HFFc6 (cell line): ENCODE measurements at places on chromosomes 3 and 15. TPM values are rescaled to one million over a fixed set of nuclear protein-coding genes. Genes with fewer than 3 reads are reported as not detected.

- no peak for DNase-seq
Measured at GRCh38 chr3:46974421-46975171, 1.9 kb downstream of the CCDC12 start.

GRCh38 chr3:167750272-167750971, 14.9 kb downstream of the SERPINI1 start:
- DNase-seq: no peak

GRCh38 chr3:126948980-126949535, 33.9 kb upstream of the PLXNA1 start:
- DNase-seq: no peak

ANKRD63 gene
- not detected in 3 replicates for total RNA-seq

DNA sequence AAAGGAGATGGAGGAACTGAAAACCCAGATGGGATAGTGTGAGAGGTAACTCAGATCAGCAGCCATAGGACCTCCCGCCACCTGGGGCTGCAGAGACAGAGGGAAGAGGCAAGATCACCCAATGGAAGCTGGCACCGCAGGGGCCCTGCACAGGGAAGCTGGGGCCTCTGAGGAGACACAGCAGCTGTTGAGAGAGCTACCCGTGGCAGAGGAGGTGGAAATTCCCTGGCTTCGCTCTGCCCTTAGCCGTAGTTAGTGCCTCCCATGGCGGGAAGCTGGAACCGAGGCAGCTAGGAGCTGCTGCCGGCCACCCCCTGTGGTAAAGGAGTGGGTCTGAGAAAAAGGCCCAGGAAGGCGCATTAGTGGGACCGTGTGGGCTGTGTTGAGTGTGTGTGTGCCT, 18.0 kb upstream of the PLXNA1 start:
- no peak for DNase-seq

GRCh38 chr3:141288336-141288990, 56.8 kb downstream of the PXYLP1 start:
- DNase-seq: no peak

- no peak for DNase-seq
Measured at GRCh38 chr3:37742121-37742520, 119.6 kb upstream of the CTDSPL start.

DNA sequence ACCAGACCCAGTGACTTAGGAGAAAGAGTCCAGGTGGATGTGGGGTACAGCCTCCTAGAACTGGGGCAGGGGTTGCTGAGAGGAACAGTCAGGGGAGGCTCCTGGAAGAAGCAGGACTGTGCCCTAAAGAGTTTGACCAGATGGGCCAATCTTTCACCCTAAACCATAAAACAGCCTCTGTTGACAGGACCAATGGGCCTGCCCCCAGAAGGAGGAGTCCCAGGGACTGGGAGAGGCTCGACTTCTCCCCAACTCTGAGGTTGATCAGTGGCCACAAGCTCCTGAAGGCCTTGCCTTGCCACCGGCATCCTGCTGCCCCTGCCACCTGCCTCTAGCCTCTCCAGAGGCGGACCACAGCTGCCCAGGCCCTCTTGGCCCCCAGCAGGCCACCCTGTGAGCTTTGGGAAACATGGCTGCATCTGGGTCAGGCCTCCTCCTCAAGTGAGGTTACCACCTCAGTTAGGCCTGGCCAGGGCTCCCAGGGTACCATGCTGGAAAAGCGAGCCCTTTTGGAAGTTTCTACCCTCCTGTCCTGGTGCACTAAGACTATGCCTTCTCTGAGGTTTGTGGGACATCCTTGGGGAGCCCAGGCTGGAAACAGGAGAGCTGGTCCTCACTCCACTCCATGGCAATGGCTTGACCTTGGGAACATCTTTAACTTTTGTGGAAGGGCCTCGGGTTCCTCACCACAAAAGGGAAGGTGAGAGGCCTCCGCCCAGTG, 2.8 kb downstream of the VIPR1 start:
- no peak for DNase-seq

GRCh38 chr3:188331166-188331565, 177.2 kb downstream of the LPP start:
- DNase-seq: no peak

- no peak for DNase-seq
Measured at GRCh38 chr3:4834403-4834866, 144.8 kb upstream of the BHLHE40 start.

DNA sequence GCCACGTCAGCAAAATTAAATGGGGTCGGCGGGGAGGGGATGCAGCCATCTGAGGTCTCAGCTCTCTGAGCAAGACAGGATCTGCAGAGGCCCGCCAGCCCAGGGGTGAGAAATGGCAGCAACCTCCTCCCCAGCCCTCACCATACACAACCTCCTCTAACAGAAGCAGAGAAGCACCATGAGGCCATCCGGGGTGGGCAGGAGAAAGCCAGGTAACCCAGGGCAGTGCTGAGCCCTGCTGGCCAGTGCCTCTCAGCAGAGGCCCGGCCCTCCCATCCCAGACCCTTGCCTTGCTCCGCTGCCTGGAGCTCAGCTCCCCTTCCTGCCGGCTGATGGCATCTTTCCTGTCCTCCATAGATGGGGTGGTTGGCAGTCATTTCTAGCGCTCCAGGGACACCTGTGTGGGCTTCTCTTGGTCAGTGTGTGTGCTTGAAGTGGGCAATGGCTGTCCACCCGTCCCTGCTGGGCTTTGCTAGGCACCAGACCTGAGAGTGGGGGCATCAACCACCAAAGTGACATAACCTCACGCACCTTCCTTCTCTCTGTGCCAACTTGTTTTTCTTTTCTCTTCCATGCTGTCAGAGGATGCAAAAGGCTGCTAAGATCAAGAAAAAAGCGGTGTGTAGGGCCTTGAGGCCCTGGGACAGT, 175.8 kb downstream of the NSMCE3 start:
- DNase-seq: no peak

SAMMSON gene
- total RNA-seq: not detected in 3 replicates

IL17RE gene
- 0.37 to 0.92 TPM (median 0.59 TPM) in 3 replicates for total RNA-seq

SLCO2A1 gene
- 0.13 to 0.29 TPM in 2 of 3 replicates, not detected in the other for total RNA-seq

DNA sequence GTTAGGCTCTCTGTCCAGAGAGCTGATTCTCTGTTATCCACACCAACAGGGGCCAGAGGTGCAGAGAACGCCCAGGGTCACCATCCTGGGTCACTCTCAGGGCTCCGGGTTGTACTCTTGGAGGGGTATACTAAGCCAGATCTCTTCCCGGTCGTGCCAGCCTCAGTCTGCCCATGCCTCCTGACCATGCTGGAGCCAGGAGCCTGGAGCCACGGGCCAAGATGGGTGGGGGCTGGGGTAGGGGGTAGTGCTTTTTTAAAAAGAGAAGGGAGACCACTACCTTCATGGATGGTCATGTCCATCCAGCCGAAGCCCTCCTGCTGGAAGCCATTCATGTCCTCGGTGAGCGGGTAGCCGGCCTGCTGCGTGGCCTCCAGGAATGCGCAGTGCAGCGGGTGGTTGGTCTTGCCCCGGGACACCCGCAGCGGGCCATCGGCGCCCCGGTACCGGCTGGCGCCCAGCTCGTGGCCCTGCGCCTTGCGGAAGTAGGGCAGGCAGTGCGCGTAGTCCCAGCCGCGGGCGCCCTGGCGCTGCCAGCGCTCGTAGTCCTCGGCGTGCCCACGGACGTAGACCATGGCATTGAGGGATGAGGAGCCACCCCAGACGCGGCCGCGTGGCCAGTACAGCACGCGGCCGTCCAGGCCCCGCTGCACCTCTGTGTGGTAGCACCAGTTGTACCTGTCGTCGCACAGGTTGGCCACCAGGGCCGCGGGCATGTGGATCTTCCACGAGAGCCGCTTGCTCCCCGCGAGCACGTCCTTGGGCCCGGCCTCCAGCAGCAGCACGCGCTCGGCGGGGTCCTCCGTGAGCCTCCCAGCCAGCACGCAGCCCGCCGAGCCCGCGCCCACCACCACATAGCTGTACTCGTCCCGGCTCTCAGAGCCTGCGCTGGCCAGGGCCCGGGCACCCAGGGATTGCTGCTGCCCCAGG, 22.9 kb downstream of the CHDH start:
- DNase-seq: no peak

KLHL25 gene
- total RNA-seq: 2.9 to 3.2 TPM (median 3.0 TPM) in 3 replicates

GRCh38 chr3:8020047-8020841, 481.4 kb upstream of the LMCD1 start:
- DNase-seq: no peak

PLCD1 gene
- total RNA-seq: 11.0 to 18.3 TPM (median 11.1 TPM) in 3 replicates
